ENCODE measurements at places on chromosomes 5 and 9. TPM values are rescaled to one million over a fixed set of nuclear protein-coding genes. Genes with fewer than 3 reads are reported as not detected.

- DNase-seq = no peak
Observed at GRCh38 chr5:114977979-114978573, 191.6 kb downstream of the TRIM36 start.

- no peak for DNase-seq
Observed at GRCh38 chr5:110177729-110178128, 488.0 kb downstream of the MAN2A1 start.

DNA sequence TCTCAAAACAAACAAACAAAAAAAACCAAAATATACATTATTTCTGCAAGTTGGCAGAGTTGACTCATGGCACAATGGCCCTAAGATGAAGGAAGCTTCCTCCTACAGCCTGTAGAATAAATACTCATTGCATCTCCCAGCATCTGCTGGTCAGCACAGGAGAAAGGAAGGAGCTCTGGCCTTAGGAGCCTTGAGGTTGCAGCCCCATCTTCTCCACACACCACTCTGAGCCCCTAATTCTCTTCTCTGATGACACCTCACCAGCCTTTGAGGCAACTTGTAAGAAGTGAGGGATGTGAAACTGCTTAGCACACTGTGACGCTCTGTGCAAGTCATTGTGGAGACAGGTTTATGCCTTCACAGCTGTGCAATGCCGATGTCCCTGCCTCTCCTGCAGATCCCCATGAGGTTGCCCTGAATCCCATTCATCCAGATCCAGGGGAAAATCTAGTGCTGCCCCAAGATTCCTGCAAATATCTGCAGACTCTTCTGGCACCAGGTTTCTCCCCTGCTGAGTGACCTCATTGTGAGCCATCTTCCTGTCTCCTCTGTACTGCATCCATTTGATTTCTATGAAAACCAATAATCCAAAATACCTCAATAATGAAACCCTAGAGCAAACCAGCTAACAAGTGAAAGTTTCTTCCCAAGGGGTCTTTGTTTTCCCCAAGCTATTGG is 65.3 kb upstream of the TGFBR1 start:
- no peak for DNase-seq

DNA sequence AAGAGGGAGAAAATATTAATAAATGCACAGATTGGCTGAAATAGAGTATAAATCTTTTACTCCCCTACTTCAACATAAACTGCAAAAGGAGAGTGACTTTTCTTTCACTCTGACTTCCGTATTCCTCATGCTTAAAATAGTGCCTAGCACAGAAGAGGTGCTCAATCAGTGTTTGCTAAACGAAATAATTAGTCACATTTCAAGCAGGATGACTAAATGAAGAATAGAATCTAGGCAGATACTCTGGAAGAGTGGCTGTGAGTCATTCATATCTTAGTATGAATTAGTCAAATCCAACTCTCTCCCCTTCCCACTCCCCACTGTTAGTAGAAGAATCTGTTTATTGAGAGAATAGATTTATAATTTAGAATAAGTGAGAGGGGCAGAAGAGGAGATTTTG is 4.8 kb downstream of the CD274 start:
- no peak for DNase-seq

- DNase-seq = peak; percentile 58
Observed at GRCh38 chr5:178895615-178896571, at the start of gene ZFP2. Gene ZFP2, plus strand, starts transcription at chr5:178895913. Its CDS starts 35,401 bp downstream, at chr5:178931314.

PCDHB13 gene
- total RNA-seq = not detected

- peak; percentile 61 for DNase-seq
Observed at GRCh38 chr5:154647114-154647760, 107.9 kb upstream of the LARP1 start.

GRCh38 chr9:110129425-110129824 is 78.5 kb downstream of the C9orf152 start:
- no peak for DNase-seq

- DNase-seq = no peak
Observed at GRCh38 chr9:118569148-118569547, 800.1 kb downstream of the BRINP1 start.

DNA sequence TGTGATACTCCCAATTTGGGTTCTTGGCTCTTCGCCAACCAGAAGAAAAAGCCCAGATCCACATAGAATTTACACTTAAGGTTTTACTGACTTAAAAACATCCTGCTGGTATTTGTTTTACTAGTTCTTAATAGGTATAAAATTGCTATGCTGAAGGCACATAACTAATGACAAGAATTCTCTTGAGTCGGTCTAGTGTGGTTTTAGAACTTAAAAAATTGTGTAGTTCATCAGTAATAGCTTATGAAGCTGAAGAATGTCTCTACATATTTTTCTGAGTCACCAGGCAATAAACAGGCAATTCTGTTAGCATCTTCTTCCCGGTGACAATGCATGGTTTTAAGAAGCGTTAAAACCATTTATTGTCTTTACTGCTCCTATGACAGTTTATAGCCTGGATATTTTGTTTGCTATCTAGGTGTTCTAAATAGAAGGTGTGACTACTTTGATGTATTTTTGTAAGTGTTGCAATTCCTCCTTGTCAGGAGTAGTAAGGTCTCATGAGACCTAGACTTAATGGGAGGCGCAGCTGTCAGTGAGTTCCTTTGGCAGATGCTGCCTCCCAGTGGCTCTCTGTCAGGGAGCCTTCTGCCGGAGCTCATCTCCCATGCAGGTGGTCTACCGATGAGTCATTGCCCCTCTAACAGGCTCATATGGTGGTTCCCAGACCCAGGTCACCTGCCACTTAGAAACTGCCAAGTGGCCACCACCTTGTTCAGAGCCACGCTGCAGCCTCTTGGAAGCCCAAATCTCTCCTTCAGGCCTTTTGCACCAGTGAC is 173.8 kb downstream of the MAST4 start:
- DNase-seq = no peak

DNA sequence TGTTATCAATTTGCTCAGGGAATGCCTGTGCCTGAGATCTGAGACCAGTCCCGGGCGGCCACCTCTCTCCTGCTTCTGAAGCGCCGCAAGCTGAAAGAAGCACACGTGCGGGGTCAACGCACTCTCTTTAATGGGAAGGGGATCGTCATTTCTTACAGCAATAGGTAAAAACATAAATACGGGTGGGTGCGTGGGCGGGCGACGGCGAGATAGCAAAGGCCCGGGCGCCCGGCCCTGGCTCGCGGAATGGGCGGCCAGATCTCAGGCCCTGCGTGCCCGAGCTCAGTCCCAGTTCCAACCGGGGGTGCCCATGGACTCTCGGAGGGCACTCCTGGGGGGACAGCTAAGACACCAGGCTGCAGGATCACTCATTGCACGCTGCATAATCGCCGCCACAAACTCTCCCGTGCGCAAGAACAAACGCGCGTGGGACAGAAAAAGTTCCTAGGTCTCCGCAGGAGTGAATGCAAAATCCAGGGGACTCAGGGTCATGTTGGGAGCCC is 3.0 kb downstream of the NKX2-5 start:
- DNase-seq = no peak

Measured in activated naive CD8-positive, alpha-beta T cell treated with anti-CD3 and anti-CD28 coated beads, Interleukin-2, amount 10 ng/mL, durations not matched to agents 7 days and 5 days (primary cell).